ENCODE measurements at places on chromosomes 16 and 17.
A peak's percentile ranks its signal among the peaks of the same experiment; 100 is the strongest.

- no peak for DNase-seq
These were observed 8.9 kb downstream of the GNGT2 start for GRCh38 chr17:49201481-49201927.

DNA sequence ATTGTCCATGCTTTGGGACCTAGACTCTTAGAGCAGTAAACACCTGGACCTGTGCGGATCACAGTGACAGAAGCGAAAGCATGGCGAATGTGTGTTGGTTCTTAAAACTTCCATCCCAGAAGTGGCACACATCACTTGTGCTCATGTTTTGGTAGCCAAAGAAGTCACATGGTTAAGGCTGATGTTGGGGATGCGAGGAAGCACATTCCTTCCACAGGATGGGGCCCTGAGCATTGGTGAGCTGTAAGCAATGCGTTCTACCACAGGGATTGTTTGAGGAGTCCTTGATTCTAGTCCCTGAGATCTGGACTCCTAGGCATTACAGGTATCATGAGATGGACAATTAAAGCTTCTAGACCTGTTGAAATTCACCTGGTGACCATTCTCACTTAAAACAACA, 375.9 kb downstream of the UTP18 start:
- DNase-seq: no peak

GRCh38 chr16:13315642-13316427, 414.4 kb downstream of the SHISA9 start:
- DNase-seq: no peak

GRCh38 chr16:7221157-7221556, 111.5 kb upstream of the RBFOX1 start:
- no peak for DNase-seq

DNA sequence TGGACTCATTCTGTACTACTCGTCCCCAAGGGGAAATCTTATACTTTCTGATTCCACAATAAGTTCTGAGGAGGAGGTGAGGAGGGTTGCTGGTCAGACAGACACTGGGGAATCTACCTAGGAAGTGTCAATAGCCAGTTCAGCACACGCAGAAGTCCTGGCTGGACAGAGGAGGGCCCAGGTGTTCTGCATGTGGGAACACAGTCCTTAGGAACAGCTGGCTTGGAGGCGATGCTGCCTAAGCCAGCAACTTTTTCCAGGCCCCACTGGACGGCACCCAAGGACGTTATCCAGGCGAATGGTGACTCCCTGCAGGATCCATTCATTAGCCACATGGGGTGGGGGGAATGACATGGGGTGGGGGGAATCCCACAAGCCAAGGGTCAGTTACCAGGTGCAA, 29.9 kb upstream of the WFIKKN2 start:
- no peak for DNase-seq

DNA sequence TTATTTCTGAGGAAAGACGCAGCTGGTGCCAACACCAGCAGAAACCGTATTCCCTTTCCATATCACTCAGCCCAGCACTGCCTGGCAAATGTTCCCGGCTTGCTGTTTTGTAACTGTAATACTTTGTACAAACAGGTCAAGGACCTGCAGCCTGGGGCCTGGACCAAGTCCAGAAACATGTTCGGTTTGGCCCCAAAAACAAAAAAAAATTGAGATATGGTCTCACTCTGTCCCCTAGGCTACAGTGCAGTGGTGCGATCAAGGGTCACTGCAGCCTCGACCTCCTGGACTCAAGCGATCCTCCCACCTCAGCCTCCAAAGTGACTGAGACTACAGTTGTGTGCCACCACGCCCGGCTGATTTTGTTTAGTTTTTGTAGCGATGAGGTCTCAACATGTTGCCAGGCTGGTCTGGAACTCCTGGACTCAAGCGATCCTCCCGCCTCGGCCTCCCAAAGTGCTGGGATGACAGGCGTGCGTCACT, 1.2 kb downstream of the HAGH start:
- DNase-seq: no peak

GRCh38 chr17:79027925-79028491, 4.0 kb downstream of the C1QTNF1 start:
- DNase-seq: no peak

DNA sequence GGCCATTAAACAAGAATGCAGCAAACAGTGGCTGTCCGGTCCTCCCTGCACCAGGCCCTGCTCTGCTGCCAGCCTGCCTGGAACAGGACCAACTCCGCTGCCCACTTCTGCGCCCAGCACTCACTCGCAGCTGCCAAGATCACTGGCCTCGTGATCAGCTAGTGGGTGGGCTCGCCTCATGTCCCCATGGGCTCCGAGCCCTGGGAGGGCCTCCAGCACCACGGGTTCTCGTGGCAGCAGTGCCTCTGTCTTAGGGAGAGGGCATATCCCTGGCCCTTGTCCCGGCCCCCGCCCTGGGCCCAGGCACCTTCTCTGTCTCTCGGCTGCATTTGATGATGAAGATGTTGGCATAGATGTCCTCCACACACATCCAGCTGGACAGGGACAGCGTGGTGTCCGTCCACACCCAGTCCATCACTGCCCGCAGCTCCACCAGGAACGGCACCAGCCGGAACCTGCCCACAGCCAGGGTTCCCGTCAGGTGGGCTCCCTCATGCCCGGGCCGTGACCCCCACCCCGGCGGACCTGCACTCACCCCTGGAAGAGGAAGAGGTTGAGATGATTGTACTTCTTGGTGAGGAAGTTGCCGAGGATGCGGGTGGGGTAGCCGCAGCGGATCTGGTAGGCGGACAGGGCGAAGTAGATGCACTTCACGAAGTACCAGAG, 13.1 kb downstream of the CTU2 start:
- DNase-seq: no peak

- DNase-seq: no peak
These were observed 6.4 kb downstream of the HAS3 start for GRCh38 chr16:69111876-69112230.

DNA sequence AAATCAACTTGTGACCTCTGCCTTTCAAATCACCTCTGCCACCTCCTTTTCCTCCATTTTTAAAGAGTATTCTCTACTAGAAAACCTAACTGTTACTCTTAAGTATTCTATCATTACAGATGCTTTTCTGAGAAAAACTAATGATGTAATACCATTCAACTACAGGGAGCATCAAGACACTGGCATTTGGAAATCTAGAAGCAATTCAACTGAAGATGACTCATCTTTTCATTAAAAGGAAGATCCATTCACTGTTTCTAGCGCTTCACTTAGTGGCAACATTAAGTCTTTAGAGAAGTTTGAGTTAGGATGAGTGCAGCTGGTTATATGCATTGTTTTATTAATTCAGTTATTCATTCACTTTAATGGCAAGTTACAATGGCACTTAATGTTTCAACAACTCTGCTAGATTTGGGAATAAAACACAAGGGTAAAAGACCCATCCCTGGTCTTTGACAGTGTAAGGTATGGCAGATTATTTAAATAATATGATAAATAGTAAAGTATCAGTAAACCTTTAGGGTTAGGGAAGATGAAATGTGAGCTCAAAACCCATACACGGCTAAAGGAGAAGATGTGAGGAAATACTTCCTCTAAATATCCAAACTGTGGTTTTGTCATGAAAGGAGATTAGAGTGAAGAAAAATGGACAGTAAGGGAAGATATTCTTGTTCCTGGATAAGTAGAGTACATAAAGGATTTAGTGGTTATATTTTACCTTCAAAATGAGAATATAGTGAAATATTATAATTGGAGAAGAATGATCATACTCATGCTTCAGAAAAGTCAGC, 61.7 kb downstream of the KCNJ2 start:
- no peak for DNase-seq

DNA sequence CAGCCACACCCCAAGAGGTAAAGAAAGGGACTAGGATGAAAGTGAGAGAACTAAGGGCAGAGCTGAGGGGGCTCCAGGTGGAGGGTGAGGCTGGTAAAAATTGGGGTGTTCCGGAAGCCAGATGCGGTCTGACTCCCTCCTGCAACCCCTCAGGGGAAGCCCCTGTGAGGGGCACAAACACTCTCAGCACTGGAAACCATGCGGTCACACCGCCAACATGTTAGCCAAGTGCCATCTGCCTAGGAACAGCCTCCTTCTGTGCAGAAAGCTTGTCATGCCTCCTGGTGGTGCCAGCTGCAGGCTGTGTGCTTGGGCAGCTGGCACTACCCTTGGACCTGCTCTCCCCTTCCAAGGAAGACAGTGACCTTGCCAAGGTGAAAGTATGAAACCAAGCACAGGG, 83.5 kb upstream of the RPL38 start:
- no peak for DNase-seq

- DNase-seq: no peak
These were observed 128.8 kb downstream of the HS3ST2 start for GRCh38 chr16:22942811-22943210.

DNA sequence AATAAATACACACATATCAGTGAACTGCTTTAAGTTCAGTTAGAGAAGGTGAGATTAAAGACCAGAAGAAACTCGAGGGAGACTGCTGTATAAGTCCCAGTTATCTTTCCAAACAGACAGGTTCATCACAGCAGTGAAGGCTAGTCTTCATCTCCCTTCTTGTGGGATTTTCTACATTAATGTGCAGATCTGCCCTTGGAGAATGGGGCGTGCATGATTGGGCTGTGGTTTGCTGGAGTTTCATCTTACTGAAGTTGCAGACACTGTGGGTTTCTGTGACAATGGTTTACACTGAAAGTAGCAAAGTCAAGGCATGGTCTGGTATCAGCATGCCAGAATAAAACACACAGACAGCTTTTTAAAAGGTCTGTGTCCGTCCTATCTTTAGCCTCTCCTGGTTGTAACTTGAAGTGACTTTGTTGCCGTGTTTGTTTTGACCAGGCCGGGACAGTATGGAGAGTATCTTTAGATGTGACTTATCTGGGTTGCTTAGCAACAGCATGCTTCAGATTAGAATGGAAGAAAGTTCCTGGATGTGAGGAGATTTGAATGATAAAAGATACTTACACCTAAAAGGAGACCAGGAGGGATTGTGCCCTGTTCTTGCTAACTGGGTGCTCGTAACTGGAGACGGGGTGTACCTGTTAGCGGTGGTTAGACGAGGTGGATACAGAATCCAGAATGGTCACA, 16.1 kb downstream of the NAA60 start:
- no peak for DNase-seq

GRCh38 chr17:4425398-4425797, 8.3 kb upstream of the SPNS3 start:
- no peak for DNase-seq

DNA sequence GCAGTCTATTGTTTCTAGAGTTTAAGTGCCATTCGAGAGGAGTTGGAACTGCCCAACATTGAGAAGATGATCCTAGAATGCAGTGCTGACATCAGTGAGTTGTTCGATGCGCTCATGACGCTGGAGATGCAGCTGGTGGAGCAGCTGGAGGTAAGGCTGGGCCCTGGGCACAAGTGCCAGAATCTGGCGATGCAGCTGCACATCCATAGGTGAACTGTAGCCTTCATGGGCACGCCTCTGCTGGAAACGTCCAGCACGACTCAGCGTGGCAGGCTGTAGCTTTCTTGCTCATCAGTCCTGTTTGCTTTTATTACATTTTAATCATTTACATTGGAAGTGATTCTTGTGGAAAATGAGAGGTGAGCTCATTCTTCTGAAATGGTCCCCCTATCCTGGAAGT, 31.7 kb downstream of the DRC3 start:
- no peak for DNase-seq

DNA sequence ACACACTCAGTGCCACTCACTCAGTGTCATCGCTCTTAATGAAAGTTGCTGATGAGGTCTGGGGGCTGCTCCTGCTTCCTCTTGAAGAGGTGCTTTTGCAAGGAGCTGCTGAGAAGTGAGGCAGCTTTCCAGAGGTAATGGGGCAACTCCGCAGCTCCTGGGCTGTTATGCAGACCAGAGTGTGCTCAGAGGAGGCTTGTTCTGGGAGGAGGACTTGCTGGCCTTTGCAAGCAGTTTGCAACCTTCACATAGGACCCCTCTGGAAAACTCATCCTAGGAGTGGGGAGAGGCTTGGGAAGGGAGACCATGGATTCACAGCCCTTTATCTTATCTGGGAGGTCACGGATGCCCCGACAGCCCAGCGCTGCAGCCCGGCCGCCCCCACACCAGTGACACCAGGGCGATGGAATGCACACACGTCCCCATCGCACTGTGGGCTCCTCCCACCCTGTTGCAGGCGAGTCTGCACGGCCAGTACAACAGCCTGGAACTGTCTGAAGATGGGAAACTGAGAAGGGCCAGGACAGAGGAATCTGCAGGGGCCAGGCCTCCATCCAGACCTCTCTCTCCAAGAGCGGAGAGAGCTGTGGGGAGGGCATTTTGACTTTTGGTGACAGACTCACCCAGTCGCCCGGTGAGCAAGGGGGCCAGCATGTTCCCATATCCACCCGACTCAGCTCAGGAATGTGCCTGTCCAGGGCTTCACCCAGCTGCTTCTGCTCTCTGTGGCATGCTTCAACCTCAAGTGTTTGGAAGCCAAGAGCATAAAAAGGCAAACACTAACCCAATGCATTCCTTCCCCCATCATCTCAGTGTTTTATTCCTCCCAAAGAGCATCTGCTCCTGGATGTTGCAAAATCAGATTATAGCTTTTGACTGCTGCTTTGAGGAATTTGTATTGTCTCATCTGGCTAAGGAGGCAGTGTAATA, 78.6 kb upstream of the ZNF469 start:
- DNase-seq: no peak

GRCh38 chr17:42321555-42321954, 33.3 kb downstream of the STAT5A start:
- DNase-seq: no peak

DNA sequence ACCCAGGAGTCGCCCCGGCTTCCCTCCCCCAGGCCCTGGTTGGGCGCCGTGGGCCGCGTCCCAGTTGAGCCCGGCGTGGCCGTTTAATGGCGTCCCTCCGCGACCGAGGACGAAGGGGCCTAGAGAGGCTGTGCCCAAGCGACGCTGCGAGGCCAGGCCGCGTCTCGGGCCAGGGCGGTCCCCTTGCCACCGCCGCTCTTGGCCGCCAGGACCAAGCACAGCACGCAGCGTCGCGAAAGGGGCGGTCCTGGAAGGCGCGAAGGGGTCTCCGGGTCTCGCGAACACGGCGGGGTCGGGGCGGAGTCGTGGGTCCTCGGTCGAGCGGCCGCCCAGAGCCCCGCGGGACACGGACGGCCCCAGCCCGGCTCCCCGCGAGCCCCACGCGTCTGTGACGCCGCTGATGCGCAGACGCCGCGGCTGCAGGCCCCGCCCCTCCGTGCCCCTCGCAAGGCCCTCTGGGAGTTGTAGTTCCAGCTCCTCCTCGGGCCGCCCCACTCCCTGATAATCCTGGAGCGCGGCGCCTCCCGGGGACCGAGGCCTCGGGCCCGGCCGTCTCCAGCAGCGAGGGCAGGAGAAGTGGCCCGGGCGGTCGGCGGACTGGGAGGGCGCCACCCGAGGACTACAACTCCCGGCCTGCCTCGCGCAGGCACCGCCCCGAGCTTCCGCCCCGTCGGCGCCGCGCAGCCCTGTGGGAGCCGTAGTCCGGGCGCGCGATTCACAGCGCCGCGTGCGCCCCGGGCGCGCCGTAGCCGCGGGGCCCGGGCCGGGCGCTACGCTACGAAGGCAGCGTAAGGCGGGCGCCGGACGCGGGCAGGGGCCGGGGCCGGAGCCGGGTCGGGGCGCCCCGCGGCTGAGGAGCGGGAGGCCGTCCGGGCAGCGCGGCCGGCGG, at the start of gene CAPN15:
Gene CAPN15 (plus strand): TSS at position 698 of the 889 bp plus-strand sequence. CDS start 19,127 bp downstream, outside the sequence.
- DNase-seq: peak; percentile 73

GRCh38 chr16:56916571-56917403, 15.2 kb upstream of the HERPUD1 start:
- DNase-seq: no peak
